GM12892 (cell line): ENCODE measurements at places on chromosomes 1 and 21.

- DNase-seq = no peak
Measured at GRCh38 chr21:41135746-41136145, 32.2 kb upstream of the BACE2 start.

DNA sequence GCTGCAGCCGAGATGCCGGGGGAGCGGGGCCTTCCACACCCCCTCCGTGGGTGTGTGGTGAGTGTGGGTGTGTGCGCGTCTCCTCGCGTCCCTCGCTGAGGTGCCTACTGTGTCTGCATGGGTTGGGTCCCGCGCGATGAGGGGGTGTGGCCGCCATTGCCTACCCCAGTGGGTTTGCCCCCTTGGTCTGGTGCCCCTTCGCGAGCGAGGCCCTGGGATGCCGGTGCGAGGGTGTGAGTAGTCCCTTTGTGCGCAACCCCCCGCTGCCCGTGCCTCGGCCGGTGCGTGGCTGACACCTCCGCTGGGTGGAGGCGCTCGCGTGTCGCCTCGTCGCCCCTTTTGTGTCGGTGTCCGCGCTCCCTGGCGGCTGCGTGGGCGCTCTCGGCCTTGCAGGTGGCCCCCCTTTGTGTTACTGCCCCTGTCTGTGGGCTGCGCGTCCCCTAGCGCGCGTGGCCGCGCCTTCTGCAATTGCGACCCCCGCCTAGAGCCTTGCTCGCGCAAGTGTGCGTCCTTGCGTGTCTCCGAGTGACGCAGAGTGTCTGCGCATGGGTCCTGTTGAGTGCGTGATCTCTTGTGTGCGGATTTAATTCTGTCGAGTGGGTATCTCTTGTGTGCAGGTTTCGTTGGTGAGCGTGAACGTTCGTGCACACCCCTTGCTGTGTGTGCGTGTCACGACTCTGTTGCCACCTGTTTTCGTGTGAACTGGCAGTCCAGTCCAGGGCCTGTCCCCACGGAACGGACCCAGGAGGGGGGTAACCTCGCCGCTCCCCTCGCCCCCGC, 553 bp downstream of the TTC3 start:
- no peak for DNase-seq

DNA sequence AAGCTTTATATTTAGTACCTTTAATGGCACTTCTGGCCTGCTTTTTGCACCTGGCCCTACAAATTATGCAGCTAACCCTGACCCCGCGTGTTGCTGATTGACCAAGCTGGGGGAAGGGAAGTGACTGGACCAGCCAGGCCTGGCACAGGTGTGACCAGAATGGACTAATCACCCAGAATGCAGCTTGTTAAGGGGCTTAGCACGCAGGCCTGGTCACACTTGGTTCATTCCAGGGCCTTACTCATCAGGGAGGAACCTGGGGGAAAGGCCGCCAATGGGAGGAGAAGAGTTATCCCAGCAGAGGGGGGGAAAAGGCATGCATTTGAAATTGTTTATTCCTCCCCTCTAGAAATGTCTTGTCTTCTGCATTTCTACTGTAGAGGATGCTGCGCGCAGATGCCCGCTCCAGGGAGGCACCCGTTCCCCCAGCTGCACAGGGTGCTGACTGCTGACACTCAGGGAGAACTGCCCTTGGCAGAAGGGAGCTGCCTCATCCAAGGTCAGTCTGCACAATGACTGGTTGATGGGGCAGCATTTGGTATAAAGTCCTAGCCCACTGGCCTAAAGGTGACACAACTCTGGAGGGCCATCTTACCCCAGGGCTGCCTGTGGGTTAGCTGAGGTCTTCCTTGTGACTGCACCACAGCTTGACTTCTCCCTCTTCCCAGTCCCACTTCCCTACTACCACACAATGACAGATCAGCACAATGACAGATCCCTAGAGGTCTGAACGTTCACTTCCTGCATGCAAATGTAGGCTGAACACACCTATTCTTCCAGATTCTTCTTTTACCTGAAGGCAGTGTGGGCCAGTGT, 29.0 kb downstream of the DHCR24 start:
- DNase-seq = no peak

- DNase-seq = no peak
Measured at GRCh38 chr1:215793180-215793579, 226.1 kb downstream of the KCTD3 start.

- DNase-seq = no peak
Measured at GRCh38 chr1:235442788-235443429, 61.3 kb downstream of the B3GALNT2 start.

GRCh38 chr1:229942501-229942900, 124.5 kb upstream of the GALNT2 start:
- DNase-seq = no peak

- no peak for DNase-seq
Measured at GRCh38 chr1:1550591-1551432, 10.4 kb upstream of the TMEM240 start.

DNA sequence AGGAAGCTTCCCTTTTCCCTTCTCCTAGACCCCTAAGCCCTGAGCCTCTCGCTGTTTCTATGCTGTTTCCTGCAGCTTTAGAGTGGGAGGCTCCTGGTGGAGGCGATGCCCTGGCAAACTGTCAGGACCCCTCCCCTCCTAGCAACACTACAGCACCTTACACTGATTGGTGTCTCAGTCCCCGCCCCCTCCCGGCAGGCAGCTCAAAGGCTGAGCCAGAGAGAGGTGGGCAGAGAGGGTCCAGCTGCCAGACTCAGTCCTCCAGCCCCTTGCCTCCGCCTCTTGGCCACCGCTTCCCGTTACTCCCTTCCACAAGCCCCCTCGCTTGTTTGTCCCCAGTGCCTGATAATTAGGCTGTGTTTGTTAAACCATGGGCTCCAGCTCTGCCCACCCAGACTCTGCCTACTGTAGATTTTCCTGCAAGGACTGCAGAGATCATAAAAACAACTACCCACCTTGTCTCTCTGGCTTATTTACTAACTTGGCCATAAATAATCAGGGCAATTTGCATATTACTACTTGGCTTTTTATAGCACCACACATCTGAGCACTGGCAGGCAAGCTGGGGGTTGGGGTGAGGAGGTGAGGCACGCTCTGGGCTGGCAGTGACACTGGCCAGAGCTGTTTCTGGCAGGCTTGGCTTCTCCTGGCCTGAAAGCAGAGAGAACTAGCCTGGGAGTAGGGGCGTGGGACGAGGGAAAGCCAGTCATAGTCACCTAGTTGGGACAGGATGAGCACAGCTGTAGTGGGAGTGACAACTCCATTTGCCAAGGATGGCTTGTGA, 107.5 kb downstream of the CSMD2 start:
- DNase-seq = no peak

DNA sequence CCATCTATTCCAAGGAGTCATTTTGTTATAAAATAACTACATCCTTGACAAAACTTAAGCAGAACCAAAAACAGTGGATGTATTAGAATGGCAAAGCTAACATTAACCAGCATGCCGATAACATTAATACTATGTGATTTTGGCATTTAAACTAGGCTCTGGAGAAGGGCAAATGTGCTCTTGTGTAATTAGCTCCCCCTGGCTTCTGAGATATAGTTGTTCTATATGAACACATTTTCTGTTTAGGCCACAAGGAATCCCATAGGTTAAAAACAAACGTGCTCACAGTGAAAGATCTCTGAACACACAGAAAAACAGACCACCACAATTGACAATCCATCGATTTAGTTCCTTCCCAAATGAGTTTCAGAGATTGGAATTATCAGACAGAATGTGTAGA, 57.4 kb upstream of the TARS2 start:
- DNase-seq = no peak

- DNase-seq = no peak
Measured at GRCh38 chr1:161216945-161217712, 2.0 kb downstream of the FCER1G start.

DNA sequence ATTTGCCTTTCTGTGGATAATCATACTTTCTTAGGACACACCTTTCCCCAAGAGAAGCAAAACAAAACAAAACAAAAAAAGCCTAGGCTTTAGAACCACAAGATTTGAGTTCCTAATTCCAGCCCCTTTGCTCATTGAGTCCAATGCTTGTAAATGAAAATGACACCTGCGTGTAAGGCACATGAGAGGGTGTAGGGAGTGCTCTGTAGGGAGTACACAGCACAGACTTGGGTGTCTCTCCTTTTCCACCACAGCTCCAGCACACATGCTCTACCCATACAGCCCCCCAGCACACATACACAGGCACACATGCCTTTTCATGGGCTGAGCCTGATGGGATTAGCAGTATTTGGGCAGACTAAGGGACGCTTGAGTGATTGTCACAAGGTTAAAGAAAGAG, 9.2 kb upstream of the NGF start:
- DNase-seq = no peak

DNA sequence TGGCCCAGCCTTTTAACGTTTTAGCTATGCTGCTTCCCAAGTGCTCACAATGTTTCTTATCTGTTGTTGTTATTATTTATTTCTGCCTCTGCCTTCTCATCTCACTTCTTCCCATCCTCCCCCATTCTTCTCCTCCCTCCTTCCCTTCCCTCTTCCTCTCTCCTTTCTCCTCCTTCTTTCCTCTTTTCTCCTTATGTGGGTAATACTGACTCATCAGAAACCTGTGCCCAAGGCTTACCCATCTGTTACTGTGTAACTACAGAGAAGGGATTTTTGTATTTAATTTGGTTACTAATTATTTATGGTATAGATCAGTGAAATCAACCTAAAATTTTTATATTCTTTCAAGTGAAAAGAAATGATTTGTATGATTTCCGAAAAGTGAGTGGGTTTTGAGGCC, 120.3 kb downstream of the KCNK2 start:
- no peak for DNase-seq

DNA sequence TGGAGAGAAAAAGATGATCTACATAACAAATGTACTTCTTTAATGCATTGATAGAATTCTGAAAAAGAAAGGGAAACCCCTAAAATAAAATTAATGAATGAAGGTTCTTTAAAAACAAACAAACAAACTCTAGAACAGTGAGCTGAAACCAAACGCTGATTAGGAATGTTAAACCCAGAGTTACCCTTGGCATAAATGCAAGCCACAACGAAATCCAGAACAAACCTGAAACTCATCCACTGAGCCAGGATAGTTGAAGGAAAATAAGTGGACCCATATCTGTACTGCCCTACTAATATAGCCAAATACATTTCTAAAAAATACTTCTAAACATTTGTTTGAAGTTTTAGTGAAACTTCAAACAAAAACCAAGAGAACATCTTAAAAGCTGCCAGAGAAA, 505.3 kb downstream of the TTLL7 start:
- DNase-seq = no peak

DNA sequence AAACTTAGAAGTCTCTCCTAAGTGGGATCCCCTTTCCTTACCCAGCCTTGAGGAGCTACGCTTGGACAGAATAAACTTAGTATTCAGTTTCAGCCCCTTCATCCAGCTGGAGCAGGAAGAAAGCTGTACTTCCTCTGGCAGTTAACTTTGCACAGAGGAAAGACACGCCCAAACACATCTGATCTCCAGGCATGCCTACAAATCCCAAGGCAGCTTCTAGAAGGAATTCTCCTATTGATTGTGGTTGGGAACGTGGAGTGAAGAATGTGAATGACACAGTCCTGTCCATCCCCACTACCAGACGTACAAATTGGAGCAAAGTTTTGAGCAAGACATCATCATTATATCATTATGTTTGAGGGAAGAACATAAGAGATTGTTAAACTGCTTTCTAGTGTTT, 6.6 kb upstream of the AK4 start:
- no peak for DNase-seq

- DNase-seq = no peak
Measured at GRCh38 chr21:19855522-19855921, 1142.7 kb upstream of the NCAM2 start.

DNA sequence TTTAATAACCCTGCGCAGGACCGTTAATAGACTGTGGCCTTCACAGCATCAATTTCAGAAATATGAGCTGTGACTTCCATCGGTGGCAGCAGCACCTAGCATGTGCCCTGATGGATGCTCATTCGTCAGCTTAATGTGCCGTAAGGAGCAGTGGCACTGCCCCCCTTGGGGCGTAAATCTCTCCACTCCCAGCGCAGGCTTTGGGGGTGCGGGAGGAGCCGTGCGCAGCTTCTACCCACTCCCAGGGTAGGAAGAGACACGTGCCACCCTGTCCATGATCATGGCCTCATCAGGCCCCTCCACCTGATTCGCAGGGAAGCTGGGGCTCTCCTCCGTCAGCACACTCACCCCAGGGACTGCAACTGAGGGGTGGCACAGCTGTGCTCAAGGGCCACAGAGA, 149.5 kb downstream of the NPHP4 start:
- DNase-seq = no peak

- DNase-seq = no peak
Measured at GRCh38 chr21:26019236-26019635, 151.3 kb downstream of the APP start.

GRCh38 chr1:78255383-78255782, 209.6 kb downstream of the GIPC2 start:
- DNase-seq = no peak

DNA sequence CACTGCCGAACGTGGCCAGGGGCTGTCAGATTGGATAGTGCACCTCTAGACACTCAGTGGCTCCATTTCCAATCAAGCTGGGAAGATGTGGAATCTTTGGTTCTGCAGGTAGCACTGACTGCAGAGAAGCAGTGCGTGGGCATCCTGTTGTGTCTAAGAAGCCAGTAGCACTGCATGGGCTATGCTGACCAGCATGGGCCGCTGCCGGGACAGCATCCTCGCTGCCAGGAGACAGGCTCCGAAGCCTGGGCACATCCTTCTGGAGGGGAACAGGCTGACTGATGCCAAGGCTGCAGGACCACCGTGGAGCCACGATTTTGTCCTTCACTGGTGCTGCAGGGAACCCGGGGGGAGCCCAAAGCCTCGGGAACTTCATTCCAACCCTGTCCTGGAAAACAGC, 649.4 kb downstream of the NPHP4 start:
- DNase-seq = no peak

GRCh38 chr1:226378071-226378470, 29.8 kb downstream of the PARP1 start:
- no peak for DNase-seq

- DNase-seq = no peak
Measured at GRCh38 chr1:209657140-209657879, 5.1 kb upstream of the LAMB3 start.

GRCh38 chr1:245428681-245429080, 273.9 kb downstream of the KIF26B start:
- DNase-seq = no peak

DNA sequence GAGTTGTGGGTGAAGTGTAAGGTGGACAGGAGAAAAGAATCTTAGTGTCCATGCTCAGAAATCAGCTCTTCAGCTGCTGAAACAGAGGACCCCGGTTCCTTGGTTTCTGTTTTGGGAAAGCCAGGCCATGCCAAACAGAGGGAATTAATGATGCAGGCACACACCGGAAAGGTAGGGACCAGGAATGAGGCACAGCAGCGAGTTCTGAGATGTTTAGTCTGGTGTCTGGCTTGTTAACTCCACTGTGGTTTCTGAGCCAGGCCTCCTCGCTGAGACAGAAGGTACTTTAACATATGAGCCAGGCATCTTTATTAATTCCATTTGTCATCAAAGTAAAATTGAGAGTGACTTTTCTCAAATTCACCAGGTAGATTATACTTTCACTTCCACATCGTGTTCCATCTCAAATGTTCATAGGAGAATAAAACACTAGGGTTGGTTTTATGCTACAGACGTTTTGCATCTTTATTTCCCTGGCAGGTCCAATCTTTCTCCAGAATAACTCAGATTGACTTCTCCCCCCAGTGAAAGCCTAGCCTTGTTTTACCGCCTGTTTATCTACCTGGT, 23.5 kb downstream of the LRRC8D start:
- no peak for DNase-seq

- no peak for DNase-seq
Measured at GRCh38 chr1:203270448-203270847, 34.9 kb upstream of the BTG2 start.
